Smooth muscle cell of the brain vasculature (primary cell): ENCODE measurements at places on chromosomes 2 and 18.

DNA sequence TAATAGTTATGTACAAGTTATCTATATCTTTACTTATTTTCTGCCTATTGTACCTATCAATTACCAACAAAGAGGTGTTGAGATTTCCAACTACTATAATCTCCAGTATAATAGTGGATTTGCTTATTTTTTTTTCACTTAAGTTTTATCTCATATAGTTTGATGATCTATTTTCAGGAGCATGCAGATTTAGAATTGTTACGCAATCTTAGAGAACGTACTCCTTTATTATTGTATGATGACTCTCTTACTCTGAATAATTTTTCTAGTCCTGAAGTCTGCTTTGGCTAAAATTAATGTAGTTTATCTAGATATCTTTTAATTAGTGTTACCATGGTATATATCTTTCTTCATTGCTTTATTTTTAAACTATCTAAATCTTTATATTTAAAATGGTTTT, 205.2 kb downstream of the SCG2 start:
- no peak for DNase-seq

GRCh38 chr2:101380376-101380775, 6.9 kb downstream of the CREG2 start:
- no peak for DNase-seq

DNA sequence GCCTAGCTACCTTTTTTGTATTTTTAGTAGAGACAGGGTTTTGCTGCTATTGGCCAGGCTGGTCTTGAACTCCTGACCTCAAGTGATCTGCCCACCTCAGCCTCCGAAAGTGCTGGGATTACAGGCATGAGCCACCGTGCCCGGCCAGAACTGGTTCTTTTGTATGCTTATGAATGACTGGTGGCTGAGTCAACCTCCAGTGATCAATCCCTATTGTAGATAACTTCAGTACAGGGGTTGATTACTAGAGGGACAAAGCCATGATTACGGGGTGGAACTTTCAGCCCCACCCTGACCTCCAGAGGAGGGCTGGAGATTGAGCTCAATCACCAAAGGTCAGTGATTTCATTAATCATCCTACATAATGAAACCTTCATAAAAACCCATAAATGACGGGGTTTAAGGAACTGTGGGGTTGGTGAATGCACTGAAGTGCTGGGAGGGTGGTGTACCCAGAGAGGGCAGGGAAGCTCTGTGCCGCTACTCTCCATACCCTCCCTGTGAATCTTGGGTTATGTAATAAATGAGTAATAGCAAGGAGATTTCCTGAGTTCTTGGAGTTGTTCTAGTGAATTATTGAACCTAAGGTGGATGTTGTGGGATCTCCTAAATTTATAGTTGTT, 281.8 kb upstream of the CXCR4 start:
- DNase-seq, result no peak

DNA sequence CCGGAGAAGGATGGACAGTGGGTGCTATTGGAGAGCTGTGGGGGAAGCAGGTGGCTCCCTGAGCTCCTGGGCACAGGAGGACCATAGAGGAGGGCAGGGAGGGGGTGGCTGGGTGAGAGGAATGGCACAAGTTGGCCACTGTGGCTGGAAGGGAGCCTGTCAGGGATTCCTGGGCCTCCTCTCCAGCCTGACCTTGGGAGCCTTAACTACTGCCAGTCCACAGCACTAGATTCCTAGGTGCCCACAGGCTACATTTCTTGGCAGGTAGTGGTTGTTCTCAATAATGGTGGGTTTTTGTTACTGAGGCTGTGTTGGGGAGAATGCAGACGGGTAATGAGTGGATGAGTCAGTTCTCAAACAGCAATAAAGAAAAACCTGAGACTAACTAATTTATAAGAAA, 26.0 kb downstream of the EFHD1 start:
- DNase-seq, result no peak

DNA sequence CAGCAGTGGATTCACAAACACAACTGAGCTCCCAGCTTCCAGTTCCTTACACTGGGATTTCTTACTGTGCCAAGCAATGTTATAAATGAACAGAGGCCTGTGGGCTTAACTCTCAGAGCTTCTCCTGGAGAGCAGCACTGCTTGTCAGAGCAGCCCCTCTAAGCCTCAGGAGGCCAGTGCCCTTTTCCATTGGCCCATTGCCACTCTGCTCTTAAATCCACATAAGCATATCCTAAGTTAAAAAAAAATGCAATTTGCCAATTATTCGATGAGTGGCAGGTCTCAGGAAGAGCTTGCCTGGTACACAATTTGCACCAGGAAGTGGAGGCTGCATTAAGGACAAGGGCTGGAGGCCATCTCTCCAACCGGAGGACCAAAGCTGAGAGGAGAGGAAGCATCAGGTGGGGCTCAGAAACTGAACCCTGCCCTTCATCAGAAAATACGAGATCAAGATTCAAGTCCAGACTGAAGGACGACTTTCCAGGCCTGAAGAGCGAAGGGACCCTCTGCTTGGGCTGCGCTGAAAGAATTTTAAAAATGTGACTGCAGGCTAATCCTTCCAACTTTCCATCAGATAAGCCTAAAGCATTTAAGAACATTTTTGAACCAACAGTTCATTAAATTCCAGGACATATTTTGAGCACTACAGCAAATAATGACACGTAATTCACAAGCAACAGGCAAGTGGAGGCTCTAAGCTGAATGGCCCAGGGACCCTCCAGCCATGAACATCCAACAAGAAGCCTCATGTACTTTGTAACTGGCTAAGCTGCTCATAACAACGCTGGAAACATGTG, 28.4 kb upstream of the PXDN start:
- no peak for DNase-seq

GRCh38 chr18:56458770-56459712, 179.4 kb downstream of the TXNL1 start:
- DNase-seq, result no peak

DNA sequence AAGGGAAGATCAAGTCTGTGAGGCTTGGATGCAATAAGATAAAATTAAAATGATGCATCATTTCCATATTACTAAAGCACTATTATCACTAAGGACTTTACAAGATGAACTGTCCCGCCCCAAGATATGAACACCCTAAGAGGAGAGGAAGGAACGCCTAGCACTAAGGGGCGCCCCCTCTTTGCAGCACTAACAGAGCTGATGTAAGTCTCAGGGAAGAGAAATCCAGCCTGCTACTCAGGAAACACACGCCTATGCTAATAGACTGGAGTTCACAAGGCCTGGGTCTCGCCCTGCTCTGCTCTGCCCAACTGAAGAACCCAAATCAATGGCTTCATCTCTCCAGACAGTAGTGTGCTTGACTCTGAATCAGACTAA, 6.1 kb downstream of the INO80C start:
- DNase-seq, result no peak

DNA sequence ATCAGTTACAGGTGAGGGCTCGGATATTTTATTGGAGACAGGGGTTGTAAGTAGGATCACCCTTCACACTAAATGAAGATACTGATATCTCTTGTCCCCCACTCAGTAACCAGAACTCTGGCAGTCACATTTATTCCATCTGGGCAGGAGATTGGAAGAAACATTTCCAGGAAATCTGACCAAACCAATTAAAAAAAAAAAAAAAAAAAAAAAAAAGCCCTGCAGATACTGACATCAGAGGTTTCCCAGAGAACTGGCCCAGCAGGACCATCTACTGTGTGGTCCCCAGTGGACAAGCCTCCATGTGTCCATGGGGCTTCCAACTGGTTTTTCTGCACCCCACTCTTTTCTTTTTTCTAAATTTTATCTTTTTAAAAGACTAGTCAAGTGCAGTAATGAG, 41.3 kb downstream of the SH2D6 start:
- no peak for DNase-seq

DNA sequence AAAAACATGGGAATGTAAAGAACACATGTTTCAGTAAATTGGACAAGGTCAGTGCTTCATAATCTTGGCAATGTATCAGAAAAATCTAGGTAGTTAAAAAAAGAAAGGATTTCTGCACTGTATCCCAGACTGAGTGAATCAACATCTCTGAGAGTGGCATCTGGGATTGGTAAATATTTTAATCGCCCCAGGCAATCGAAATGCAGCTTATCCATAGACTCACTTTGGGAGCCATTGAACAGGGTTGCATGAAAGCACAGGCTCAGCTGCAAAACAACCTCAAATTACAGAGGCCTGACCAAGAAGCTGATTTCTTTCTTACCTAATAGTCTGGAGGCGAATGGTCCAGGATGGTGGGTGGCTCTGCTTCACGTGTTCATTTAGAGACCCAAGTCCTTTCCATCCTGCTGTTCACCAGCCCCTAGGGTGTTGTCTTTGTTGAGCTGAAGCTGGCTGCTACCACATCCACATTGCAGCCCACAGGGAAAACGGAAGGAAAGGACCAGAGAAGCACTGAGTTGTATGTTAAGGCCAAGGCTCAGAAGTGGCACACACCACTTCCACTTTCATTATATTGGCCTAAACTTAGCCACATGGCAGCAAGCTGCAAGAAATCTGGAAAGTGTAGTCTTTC, 59.0 kb downstream of the MOGAT1 start:
- DNase-seq, result no peak

GRCh38 chr2:130183512-130184373, 1.7 kb downstream of the MZT2B start:
- no peak for DNase-seq

GRCh38 chr2:169189132-169189531, 119.8 kb downstream of the DHRS9 start:
- no peak for DNase-seq

GRCh38 chr2:102588213-102588939, 31.0 kb upstream of the SLC9A2 start:
- no peak for DNase-seq

- no peak for DNase-seq
Measured at GRCh38 chr2:70984228-70984575, 5.8 kb downstream of the ANKRD53 start.

DNA sequence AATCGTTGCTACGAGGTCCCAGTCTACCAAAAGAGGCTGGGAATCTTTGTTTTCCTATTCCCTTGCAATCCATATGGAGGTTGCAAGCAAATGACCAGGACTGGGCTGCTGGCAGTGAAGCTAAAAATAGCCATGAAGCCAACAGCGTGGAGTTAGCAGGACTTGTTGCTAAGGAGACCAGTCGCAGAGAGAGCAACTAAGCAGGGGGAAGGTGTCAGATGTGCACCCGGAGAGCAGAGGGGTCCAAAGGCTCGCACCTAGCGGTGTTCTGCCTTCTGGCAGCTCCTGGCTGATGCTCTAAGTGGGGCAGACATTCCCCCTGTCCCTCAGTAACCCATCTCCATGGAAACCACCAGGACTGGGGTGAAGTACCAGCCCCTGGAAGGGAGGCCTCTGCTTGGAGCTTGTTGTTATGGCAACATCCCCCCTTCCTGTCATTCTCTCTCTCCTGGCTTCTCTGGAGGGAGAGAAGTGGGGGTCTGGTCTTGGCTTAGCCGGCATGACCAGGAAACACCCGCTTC, 84.6 kb downstream of the DNMT3A start:
- DNase-seq, result peak; percentile 17

DNA sequence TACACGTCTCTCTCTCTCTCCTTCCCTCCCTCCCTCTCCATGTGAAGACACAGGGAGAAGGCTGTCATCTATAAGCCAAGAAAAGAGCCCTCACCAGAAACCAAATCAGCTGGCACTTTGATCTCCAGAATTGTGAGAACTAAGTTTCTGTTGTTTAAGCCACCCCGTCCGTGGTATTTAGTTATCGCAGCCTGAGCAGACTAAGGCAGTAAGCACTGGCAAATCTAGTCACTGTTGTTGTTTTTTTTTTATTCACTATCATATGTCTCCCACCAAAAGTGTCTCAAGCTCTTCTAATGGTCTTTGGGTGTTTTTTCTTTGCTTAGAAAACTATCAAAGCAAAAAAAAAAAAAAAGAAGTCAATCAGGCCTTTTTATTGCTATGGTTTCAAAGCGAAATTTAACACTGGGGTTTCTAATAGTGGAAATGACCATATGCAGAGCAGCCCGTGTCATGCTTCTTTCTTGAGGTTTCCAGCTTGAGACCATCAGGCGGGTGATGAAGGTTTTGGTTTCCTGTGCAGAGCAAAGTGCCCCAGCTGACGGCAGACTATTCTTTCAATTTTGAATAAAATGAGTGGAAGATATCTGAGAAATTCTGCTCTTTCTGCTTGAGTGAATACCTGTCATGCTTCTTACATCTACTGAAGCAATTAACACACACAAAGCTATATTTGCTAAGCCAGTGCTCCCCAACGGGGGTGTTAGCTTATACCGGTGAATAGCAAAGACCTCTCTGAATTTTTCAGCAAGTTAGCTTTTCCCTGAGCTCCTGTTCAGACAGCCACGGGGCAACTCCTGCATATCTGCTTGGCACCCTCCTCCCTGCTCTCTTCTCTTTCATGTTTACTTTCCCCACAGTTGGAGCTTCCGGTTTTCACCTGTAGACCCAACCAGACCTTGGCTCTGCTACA, 394.1 kb upstream of the ATP5MC3 start:
- DNase-seq, result no peak

GRCh38 chr2:110843496-110843895, 111.1 kb downstream of the ACOXL start:
- DNase-seq, result no peak

- DNase-seq, result no peak
Measured at GRCh38 chr2:237320801-237321560, 93.0 kb downstream of the COL6A3 start.

DNA sequence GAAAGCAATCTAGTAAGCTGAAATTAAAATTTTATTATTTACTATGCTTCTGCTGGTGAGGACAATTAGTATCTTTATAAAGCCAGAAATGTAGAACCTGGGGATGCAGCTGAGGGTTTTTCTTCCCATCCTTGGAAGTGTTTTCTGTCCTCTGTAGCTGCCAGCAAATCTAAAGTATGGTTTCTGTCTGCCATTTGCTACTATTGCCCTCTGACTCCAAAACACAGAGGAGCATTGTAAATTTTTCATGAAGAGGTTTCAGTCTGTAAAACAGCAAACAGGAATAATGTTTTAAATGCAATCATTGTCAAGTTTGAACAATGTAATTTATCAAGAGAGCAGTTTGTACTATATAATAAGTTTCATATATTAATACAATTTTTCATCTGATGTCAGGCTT, 258.8 kb downstream of the ZNF407 start:
- no peak for DNase-seq

- no peak for DNase-seq
Measured at GRCh38 chr2:43104763-43105162, 121.6 kb downstream of the ZFP36L2 start.

GRCh38 chr2:168178520-168179324, 68.7 kb downstream of the STK39 start:
- DNase-seq, result no peak

- DNase-seq, result no peak
Measured at GRCh38 chr2:240781471-240782220, 38.4 kb downstream of the KIF1A start.

DNA sequence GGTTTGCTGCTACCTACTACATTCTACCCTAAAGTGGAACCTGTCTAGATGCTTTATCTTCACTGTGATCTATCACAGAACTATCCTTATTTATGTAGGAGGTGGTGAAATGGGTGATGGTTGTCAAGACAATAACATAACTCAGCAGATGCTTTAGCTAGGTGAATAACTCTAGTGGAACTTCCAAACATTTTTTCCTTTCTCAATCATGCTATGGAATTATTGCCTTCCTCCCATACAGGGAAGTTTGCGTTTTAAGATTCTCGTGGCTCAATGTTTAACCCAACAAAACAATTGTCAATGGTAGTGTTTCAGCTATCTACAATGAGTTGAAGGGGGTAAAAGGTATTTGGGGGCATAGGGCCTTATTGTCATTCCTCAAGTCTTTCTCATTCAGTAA, 82.6 kb upstream of the GLI2 start:
- DNase-seq, result no peak

GRCh38 chr18:34595690-34596089, 114.4 kb upstream of the DTNA start:
- DNase-seq, result no peak

- DNase-seq, result no peak
Measured at GRCh38 chr2:128505575-128506526, 187.2 kb upstream of the HS6ST1 start.
